ENCODE measurements at places on chromosomes 6 and 20. TPM values are rescaled to one million over a fixed set of nuclear protein-coding genes. Genes with fewer than 3 reads are reported as not detected.

- no peak for DNase-seq
Observed at GRCh38 chr6:170162775-170163404, 128.0 kb downstream of the DLL1 start.

GRCh38 chr20:47753576-47754387 lies 31.5 kb downstream of the SULF2 start:
- DNase-seq, result no peak

GRCh38 chr20:62518911-62519310 lies 43.1 kb upstream of the GATA5 start:
- DNase-seq, result peak; percentile 55

GRCh38 chr6:54085541-54085940 lies 25.7 kb upstream of the MLIP start:
- no peak for DNase-seq

DNA sequence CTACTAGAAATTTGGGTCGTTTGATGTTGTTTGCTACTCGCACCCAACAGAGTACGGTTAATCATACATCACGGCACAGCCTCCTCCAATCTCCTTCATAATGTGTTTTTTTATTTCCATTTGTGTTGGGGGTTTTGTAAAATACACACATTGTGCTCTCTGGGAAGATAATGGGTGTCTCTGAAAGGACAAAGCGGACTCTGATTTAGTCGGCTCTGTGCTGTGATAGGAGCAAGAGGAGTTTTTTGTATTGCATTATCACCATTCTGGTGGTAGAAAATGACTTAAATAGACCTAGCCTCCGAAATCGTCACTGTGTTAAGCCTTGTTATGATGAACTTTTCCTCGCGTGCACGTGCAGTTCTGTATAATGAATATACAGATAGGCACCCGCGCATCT lies 196.3 kb downstream of the CDH4 start:
- no peak for DNase-seq

GRCh38 chr6:39614393-39614950 lies 110.7 kb downstream of the KIF6 start:
- DNase-seq, result no peak

DNA sequence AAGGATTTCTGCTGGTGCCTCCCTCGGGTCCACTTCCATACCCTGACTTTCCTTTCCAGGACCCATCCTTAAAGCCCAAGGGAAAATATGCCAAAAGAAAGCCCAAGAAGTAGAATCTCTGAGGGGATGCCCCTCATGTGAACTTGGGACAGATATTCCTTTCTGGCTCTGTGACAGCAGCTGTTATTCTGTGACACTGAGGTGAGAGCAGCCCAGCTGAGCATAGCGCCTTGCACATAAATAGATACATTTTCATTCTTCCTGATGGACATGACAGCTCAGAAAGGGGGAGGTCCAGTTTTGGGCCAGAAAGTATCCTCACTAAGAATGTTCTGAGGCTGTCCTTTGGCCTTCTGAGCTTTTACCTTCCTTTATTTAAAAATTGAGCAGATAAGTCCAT lies 353.2 kb downstream of the SAMD5 start:
- no peak for DNase-seq

GRCh38 chr6:37809197-37809543 lies 10.4 kb upstream of the ZFAND3 start:
- DNase-seq, result no peak

GRCh38 chr20:32963176-32963575 lies 41.1 kb downstream of the SUN5 start:
- no peak for DNase-seq

GRCh38 chr6:39929039-39929732 lies 5.1 kb downstream of the MOCS1 start:
- DNase-seq, result no peak

- DNase-seq, result no peak
Observed at GRCh38 chr6:126880964-126881363, 237.5 kb upstream of the RSPO3 start.

DNA sequence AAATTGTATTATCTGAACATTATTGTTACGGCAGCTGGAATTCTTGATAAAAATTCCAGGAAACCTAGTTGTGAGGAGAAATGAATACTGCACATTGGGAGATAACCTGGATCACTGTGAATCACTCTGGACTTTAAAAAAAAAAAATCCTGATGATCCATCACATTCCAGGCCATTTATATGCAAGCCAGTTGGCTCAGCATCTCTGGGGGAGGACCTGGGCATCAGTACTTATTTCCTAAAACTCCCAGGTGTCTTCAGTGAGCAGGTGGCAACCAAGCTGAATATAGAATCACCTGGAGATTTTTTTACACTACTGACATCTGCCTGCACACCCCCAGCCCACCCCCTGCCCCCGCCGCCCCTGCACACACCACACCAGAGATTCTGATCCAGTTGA lies 39.1 kb upstream of the SIRT5 start:
- DNase-seq, result no peak

DNA sequence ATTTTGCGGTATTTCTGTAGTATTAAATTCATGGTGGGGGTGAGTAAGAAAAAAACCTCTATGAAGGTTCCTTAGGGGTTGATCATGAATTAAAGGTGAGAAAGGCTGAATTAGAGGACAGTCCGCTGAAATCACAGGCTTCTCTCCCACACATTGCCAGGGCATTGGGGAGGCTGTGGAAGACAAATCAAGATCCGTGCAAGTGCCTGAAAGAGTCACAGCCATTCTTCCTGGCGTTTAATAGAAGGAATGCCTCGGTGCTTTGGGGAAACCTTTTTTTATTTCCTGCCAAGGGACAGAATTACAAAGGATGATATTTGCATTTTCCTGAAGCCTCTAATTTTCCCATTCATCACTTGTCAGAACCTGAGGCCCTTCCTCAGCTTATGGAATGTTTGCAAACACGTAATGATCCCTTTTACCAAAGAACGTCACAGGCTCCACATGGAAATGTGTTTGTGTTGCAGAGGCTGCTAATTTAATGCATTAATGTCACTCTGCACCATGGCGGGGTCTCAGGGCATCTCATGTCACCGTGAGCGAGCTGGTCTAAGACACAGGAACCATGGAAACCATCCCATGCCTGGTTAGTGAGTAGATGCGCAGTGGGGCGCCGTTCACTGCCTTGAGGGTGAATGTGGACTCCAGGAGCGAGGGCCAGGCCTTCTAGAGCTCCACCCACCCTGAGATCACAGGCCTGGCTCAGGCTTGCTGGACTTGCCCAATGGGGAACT lies 185.9 kb upstream of the SULF2 start:
- DNase-seq, result no peak

DNA sequence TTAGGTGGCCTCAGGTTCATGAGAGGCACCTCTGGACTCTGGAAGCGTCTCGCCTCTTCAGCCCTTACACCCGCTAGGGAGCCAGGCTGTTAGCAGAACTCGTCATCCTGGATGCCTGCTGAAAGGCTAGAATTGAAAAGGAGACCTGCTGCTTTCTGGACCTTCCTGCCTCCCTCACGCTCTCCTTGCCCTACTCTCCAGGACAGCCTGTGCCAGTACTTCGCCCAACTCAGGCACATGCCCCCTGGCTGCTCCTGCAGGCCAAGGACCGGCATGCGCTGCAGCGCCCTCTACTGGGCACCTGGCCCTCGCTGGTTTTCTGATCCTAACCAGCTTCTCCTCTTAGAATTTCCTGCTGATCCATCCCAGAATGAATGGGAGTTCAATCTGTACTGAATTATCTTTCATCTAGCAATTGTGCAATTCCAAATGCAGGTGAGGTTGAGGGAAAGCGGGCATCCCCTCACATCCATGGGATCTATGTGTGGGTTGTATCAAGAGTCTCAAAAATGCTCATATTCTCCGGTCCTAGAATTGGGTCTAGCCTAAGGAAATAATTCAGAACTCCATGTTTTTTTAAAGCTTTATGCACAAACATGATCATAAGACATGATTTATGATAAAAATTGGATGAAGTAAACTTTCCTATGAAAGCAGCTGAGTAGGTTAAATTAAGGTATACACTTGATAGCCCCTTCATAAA lies 78.0 kb downstream of the PTPN1 start:
- DNase-seq, result peak; percentile 71

DNA sequence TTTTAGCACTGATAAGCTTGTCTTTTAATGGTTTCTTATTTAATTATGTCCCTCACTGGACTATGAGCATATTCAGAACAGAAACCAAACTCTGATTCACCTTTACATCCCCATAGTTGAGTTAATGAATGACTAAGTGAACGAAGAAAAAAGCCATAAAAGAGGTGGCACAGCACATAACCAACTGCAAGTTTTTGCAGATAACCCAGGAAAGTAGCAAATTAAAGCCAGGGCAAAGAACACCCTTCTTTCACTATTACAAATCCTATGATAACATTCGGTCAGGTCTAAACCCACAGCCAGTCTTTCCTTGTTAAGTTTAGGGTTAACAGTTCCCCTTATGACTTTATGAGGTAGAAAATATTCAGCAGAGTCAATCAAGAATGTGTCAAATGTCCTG lies 102.7 kb downstream of the RIN2 start:
- DNase-seq, result no peak

GRCh38 chr20:37526839-37527637 lies 638 bp downstream of the BLCAP start:
- no peak for DNase-seq

GRCh38 chr6:2563635-2564034 lies 187.1 kb downstream of the MYLK4 start:
- DNase-seq, result no peak

DNA sequence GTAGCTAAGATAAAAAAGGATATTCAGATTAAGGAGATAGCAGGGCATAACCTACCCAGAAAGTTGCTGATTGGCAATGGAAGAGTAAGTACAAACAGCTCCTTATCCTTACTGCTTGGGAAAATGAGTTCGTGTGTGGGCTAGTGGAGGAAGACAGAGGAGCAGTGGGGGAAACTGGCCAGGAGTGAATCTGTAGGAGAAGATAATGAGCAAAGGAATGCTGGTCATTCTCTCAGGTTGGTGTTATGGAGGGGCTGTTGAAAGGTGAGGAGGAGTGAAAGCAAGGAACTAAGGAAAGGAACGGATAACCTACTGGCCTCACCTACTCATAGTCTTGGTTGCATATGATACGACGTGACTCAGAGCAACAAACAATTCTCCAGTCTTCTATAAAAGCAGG lies 7.3 kb upstream of the GJB7 start:
- no peak for DNase-seq

DNA sequence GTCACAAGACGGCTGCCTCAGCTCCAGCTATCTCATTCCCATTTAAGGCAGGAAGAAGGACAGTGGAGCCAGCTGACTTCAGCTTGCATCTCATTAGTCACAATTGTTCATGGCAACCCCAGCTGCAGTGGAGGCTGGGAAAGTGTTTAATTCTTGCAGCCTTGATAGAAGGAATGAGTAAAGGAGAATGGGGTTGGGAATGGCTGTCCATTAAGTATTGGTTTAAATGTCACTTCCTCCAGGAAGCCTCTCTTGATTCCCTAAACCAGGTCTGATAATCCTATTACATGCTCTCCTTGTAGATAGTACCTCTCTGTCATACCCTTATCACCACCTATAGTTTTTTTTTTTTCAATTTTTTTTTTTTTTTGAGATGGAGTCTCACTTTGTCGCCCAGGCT lies 166.4 kb downstream of the TFAP2C start:
- DNase-seq, result no peak

GRCh38 chr6:155084431-155085123 lies 89.5 kb downstream of the TIAM2 start:
- no peak for DNase-seq

GRCh38 chr6:109944448-109944847 lies 33.7 kb upstream of the GPR6 start:
- DNase-seq, result no peak

Gene OXT
- 0.92 TPM for total RNA-seq

Gene PAK5
- not detected for total RNA-seq

Gene CFAP206
- total RNA-seq, result 0.18 TPM

Gene CAGE1
- total RNA-seq, result not detected

Gene ZKSCAN3
- 3.2 TPM for total RNA-seq

Gene LHFPL5
- total RNA-seq, result not detected

Data from left cardiac atrium (tissue), 4 donors.